Activated naive CD4-positive, alpha-beta T cell (primary cell): ENCODE measurements at places on chromosomes 16 and 17.

GRCh38 chr17:2892305-2892971, 96.2 kb downstream of the RAP1GAP2 start:
- DNase-seq, result no peak

DNA sequence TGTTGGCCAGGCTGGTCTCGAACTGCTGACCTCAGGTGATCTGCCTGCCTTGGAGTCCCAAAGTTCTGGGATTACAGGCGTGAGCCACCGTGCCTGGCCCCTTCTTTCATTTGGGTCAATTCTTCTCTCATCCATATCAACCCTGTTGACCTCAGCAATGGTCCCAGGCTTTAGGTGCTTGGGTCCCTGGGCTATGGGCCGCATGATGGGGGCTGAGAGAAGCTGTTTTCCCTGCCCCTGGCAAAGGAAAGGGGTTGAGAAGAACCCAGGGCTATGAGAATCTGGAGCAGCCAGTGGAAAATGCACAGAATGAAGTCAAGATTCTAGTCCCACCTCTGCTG, 90.2 kb upstream of the TOB1 start:
- DNase-seq, result no peak

DNA sequence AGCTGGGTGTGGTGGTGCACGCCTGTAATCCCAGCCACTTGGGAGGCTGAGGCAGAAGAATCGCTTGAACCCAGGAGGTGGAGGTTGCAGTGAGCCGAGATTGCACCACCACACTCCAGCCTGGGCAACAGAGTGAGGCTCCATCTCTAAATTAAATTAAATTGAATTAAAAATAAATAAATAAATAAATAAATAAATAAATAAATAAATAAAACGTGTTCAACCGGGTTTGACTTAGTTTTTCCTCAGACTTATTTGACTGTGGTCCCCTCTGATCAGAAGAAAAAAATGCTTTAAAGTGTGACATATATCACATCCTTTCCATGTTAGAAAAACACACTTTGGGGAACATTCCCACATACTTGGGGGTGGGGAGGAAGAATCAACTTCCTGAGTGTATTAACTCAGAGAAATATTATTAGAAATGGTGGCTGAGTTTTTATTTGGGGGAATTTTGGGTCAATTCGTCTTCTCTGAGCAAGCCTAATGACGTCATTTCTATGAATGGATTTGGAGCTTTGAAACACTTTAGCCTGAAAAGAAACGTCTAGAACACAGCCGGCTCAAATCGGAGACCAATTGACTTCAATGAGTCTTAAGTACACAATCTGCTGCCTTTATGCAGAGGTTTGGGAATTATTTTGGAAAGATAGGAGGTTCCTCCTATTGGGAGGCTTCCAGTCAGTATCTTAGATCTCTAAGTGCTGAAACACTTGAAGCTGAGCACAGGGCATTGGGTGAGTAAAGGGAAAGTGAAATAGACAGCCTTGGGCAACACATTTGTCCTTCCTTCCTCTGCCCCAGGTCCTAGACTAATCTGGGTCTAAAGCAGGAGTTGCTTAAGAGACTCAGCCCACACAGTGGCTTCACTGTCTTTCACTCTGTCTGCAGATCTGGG, 132.6 kb downstream of the PITPNC1 start:
- DNase-seq, result no peak

DNA sequence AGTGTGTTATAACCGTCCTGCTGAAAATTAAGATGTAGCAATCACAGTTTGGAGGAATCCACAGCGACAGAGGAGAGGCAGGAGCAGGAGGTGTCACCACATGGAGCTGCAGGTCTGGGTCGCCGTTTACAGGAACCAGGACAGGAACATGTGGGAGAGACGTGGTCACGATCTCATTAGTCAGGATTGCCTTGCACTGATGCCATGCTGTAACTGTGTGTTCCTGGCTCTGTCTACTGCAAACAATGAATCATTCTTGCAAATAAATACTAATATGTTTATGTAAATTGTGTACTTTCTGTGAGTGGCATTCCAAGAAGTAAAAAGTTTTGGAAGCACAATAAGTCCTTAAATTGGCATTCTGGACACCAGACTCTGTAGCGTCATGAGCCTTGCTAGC, 271.8 kb downstream of the CPPED1 start:
- DNase-seq, result no peak

DNA sequence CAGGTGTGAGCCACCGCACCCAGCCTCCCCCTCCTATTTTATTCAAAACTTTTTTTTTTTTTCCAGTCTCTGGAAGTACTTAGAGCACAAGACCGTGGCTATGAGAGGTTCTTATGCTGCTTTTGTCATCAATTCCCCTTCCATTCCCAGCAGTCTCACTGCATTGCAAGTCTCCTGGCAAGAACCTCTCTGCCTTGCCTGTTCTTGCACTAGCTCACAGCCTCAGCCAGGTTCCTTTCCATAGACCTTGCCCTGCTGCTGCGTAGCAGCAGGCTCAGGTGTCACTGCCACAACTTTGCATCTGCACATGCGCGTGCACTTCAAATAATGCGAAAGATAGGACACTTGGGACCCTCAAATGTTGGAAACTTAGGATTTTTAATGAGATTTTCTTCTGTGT, 15.6 kb downstream of the ATP6V0A1 start:
- DNase-seq, result no peak

- no peak for DNase-seq
Observed at GRCh38 chr17:11589716-11590115, 8.6 kb upstream of the DNAH9 start.

- no peak for DNase-seq
Observed at GRCh38 chr16:80114699-80115098, 426.1 kb upstream of the DYNLRB2 start.

GRCh38 chr17:12537436-12537835, 128.3 kb upstream of the MYOCD start:
- DNase-seq, result no peak

DNA sequence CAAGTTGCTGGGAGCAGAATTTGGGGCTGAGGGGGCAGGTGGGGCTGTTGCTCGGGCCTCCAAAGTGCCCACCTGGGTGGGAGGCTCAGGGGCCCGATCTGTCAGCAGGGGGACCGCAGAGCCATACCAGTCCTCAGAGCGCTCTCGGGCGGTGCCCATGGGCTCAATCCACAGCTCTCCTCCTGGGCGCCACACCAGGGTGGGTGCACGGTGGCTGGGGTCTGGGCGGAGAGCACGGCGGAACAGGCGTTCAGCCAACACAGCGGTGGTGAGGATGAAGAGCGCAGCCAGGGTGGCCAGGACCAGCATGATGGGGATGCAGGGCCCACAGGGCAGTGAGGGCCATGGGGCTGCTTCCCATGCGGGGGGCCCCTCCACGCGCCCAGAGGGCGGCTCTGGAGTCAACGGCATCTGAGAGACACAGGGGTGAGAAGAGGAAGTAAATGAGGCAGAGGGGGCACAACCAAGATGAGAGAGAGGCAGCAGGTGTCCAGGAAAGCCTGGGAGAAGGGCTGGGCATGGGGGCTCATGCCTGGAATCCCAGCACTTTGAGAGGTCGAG, 1.2 kb downstream of the C16orf54 start:
- DNase-seq, result no peak

DNA sequence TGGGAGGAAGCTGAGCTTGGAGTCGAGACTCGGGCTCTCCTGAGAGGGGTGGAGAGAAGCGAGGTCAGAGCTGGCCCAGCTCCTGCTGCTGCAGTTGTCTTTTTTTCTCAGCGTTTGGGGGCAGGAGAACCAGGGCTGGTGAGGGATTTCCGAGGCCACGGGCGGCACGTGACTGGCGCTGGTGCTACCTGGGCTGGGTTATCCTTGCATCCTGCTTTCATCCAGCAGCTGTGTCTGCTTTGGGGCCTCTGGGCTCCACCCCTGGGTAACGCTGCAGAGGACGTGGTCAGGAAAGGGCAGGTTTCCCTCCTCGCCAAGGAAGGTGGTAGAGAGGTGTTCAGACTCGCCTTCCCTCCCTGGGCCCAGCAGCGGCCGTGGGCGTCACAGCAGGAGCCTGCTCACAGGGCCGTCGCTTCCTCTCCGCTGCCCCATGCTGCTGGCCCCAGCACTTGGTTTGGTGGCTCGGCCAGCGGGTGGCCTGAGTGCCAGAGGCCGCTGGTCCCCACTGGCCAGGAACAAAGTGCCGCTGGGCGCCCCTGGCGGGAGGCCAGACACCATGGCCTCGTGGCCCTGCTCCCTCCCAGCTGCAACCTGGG, 22.5 kb downstream of the GSE1 start:
- no peak for DNase-seq

DNA sequence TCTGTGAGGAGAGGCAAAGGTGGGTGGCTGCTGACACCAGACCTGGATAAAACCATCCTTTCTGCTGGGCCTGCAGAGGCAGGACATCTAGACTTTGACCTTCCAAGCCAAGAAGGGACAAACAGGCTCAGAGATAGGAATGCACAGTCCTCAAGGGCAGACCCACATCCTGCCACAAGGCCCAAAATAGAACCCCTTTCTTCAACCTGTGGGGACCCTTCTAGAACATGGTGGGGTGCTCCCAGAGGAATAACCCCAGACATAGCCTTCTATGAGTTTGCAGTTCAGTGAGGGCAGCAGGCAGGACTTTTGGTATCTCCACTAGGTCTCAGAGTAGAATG, 3.8 kb upstream of the CBFB start:
- no peak for DNase-seq

- DNase-seq, result no peak
Observed at GRCh38 chr17:48869821-48870318, 22.7 kb upstream of the ATP5MC1 start.

DNA sequence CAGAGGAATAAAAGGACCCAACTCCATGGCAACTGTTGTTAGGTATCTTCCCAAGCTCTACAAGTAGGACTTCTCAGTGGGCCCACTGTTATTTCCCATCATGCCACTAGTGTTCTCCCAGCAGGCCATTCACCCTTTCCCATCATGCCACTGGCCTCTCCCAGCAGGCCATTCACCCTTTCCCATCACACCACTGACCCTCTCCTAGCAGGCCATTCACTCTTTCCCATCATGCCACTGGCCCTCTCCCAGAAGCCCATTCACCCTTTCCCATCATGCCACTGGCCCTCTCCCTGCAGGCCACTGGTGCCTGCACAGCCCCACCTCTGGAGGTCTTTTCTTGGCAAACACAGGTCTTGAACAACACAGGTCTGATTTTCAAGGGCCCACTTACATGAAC, 36.3 kb downstream of the IFT140 start:
- DNase-seq, result no peak

GRCh38 chr17:79148584-79148983, 74.0 kb downstream of the ENGASE start:
- no peak for DNase-seq

DNA sequence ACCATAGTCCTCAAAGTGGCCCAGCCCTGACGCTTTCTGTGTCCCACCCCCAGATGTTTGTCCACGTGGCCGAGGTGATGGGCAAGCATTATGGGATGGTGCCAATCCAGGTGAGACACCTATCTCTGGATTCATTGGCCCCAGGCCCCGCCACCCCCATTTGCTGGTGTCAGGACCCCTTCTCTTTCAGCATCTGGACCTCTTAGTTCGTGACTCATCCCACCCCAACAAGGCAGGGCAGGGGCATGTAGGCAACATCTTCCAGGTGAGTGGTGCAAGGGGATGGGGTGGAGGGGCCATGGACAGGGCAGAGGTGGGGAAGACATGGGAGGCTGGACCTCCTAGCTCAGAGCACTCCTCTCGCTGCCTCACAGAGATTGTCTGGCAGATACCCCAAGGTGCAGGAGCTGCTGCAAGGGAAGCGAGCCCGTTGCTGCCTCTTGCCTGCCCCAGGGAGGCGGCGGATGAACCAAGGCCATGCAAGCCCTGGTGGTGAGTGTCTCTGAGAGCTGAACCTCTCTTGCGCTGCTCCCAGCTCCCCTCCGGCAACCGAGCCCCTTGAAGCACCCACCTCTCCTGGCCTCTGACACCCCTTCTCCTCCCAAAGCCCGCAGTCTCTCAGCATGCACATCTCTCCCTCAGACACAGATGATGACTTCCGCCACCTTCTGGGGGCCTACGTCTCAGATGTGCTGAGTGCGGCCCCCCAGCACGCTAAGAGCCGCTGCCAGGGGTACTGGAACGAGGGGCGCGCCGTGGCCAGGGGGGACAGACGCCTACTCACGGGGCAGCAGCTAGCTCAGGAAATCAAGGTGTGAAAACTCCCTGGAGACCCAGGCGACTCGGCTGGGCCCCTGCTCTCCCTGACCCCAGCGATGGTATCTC, 3.6 kb downstream of the RNF112 start:
- no peak for DNase-seq

GRCh38 chr17:28125526-28126378, 83.3 kb downstream of the NLK start:
- DNase-seq, result no peak

GRCh38 chr17:64001091-64001579, 3.0 kb downstream of the PRR29 start:
- DNase-seq, result no peak

- no peak for DNase-seq
Observed at GRCh38 chr16:49717689-49718088, 138.2 kb downstream of the ZNF423 start.

- no peak for DNase-seq
Observed at GRCh38 chr16:66551348-66551759, 1.0 kb upstream of the CKLF start.

DNA sequence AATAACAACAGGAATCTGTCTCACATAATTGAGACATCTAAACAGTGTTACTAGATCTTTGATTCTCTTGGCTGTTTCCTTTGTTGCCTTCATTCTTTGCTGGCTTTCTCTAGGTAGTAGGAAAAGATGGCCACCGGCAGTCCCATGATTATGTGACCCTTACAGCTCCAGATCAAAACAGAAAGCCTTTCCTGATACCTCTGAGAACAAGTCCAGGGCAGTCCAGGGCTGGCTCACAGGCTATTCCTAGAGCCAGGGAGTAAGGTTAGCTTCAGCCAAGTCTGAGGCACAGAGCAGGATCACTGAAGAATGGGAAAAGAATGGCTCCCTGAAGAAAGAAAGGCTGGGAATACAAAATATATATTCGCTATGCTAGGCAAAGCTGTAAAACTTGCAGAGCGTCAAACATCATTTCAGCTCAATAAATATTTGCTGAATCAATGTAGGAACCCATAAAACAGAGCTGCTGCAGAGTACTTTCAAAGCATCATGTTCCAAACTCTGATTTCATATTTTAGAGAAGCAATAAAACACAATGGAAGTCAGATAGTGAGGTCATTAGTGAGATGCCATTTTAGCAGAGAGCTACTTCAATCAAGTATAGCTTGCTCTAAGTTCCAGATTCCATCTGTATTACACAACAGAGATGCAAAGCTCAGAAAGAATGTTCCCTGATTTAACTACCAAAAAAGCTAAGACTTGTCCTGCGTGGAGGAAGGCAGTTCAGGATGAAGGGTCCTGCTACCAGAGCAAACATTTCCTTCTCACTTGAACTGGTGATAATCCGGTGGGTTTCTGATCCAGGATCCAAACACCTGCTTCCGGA, 23.4 kb downstream of the ADAT1 start:
- no peak for DNase-seq

GRCh38 chr17:45719335-45720071, 64.6 kb upstream of the CRHR1 start:
- DNase-seq, result no peak
